ENCODE measurements at places on chromosomes 6 and 20. TPM values are rescaled to one million over a fixed set of nuclear protein-coding genes. Genes with fewer than 3 reads are reported as not detected.

GNRH2 gene
- total RNA-seq = not detected

GRCh38 chr6:134145786-134146185, 93.4 kb upstream of the SLC2A12 start:
- peaks cover 2% of the 10 kb centered on the region for H3K4me1 ChIP-seq
- DNase-seq = peak; percentile 32
- H3K36me3 ChIP-seq = no peaks in the 10 kb centered on the region

RPS6KA2 gene
- 109 TPM for total RNA-seq

PCED1A gene
- total RNA-seq = 36.0 TPM

DNA sequence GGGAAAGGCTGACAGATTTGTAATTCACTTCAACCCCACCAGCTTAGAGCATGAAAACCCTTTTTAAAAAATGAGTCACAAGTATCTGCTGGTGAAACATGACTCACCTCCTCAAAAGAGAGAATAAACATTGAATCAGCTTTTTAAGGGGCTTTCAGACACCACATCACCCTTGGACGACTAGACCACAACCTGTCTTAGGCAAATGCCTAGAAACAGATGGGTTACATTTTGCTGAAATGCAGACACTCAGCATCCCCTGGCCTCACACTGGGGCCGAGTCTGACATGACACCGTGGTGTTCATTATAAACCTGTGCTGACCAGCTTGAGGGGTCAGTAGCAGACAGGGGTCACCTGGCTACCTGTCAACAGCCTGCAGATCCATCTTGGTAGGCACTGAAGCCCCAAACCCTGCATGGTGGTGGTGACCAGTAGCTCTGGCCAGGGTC, 175.3 kb upstream of the CST7 start:
- no peak overlapping the region for H3K4me3 ChIP-seq
- H3K27ac ChIP-seq = no peak overlapping the region
- no peaks in the 10 kb centered on the region for H3K36me3 ChIP-seq
- DNase-seq = peak; percentile 98
- peaks cover 4% of the 10 kb centered on the region for H3K4me1 ChIP-seq

DNA sequence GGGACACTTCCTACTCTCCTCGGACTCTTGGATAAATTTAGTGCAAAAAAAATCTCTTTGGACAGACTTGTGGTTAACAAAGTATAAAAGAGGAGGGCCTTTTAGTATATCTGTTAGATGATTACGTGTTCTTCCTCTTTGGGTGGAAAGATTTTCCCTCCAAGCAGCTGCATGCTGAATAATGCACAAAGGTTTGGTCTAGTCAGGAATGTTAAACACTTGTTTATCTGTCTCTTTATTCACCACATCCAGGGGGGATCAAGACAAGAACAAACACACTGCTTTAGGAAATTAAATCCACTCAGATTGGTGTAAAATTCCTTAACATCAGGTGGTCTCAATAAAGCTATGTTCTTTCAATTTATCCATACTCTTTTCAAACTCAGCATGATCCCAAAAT, 260.9 kb upstream of the CHD6 start:
- no peaks in the 10 kb centered on the region for H3K27me3 ChIP-seq
- H3K4me3 ChIP-seq = no peak overlapping the region
- no peak overlapping the region for H3K27ac ChIP-seq
- DNase-seq = no peak
- H3K4me1 ChIP-seq = no peaks in the 10 kb centered on the region

GRCh38 chr6:50822078-50822476, 3.4 kb downstream of the TFAP2B start:
- no peak overlapping the region for H3K27ac ChIP-seq
- no peaks in the 10 kb centered on the region for H3K4me1 ChIP-seq
- H3K36me3 ChIP-seq = no peaks in the 10 kb centered on the region
- no peak overlapping the region for H3K4me3 ChIP-seq

- H3K36me3 ChIP-seq = no peaks in the 10 kb centered on the region
- no peak overlapping the region for H3K27ac ChIP-seq
- no peaks in the 10 kb centered on the region for H3K27me3 ChIP-seq
- peaks cover 4% of the 10 kb centered on the region for H3K4me1 ChIP-seq
These were observed 69.5 kb downstream of the LYRM4 start for GRCh38 chr6:5191222-5191621.

GRCh38 chr6:35089935-35090505, 51.1 kb downstream of the TCP11 start:
- H3K4me3 ChIP-seq = no peak overlapping the region
- H3K36me3 ChIP-seq = peaks cover 6% of the 10 kb centered on the region
- peak; percentile 63 for DNase-seq
- H3K27ac ChIP-seq = no peak overlapping the region
- peaks cover 32% of the 10 kb centered on the region for H3K4me1 ChIP-seq
- H3K27me3 ChIP-seq = no peaks in the 10 kb centered on the region

- no peaks in the 10 kb centered on the region for H3K4me1 ChIP-seq
- no peak overlapping the region for H3K4me3 ChIP-seq
- no peaks in the 10 kb centered on the region for H3K27me3 ChIP-seq
- DNase-seq = no peak
- H3K27ac ChIP-seq = no peak overlapping the region
These were observed 342.1 kb downstream of the PLCB1 start for GRCh38 chr20:8474027-8474668.

EFCAB8 gene
- under 0.01 TPM for total RNA-seq

Measured in fibroblast of lung (primary cell).